ENCODE measurements at places on chromosomes 5 and 9. TPM values are rescaled to one million over a fixed set of nuclear protein-coding genes. Genes with fewer than 3 reads are reported as not detected.

PCDHGC4 gene
- total RNA-seq, result not detected

ANKRD34B gene
- total RNA-seq, result not detected

ARL14EPL gene
- total RNA-seq, result not detected

DNA sequence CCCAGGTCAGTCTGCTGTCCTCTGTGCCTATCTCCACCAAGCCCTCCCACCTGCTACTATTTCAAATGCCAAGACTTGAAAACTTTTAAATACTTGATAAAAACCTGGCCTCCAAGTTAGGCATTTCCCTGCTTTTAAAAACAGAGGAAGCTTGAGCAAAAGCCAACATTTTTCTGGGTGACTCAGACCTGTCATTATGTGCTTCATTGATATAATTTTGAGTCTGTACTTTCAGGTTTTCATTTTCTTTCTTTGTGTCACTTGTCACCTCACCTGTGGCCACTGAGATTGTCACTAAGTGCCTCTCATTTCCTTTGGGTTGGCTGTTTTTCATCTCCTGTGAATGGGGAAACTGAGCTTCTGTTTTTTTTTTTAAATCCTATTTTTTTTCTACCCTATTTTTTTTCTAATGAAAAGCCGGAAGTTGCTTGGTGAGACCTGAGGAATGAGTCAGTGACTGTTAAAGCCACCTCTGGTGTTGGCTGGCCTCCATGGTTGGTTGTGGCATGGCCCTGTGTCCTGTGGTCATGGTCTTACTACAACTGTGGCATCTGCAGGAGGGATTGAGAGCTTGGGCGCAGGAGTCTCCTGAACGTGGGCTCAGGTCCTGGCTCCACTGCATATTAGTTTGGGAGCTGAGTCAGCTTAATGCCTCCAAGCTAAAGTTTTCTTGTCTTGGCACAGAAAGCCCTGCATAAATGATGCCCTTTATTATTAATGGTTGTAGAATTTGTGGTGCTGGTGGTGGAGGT, 56.7 kb downstream of the ARHGAP26 start:
- peaks cover 25% of the 10 kb centered on the region for H3K4me1 ChIP-seq
- H3K27ac ChIP-seq, result no peak overlapping the region
- no peaks in the 10 kb centered on the region for H3K27me3 ChIP-seq
- DNase-seq, result peak; percentile 8
- H3K4me3 ChIP-seq, result no peak overlapping the region
- no peaks in the 10 kb centered on the region for H3K36me3 ChIP-seq

- H3K4me3 ChIP-seq, result no peak overlapping the region
- H3K27me3 ChIP-seq, result no peaks in the 10 kb centered on the region
- H3K36me3 ChIP-seq, result no peaks in the 10 kb centered on the region
- no peak overlapping the region for H3K27ac ChIP-seq
Observed at GRCh38 chr9:38699337-38699736, 20.6 kb downstream of the FAM240B start.

GRCh38 chr9:89177012-89177943, 1.3 kb downstream of the SHC3 start:
- peaks cover 12% of the 10 kb centered on the region for H3K4me1 ChIP-seq
- no peak overlapping the region for H3K4me3 ChIP-seq
- peaks cover 19% of the 10 kb centered on the region for H3K27me3 ChIP-seq
- no peak overlapping the region for H3K27ac ChIP-seq
- DNase-seq, result no peak

GRCh38 chr5:132641841-132642240, 16.1 kb upstream of the IL13 start:
- no peaks in the 10 kb centered on the region for H3K27me3 ChIP-seq
- DNase-seq, result no peak
- no peak overlapping the region for H3K27ac ChIP-seq
- peaks cover 28% of the 10 kb centered on the region for H3K36me3 ChIP-seq

DNA sequence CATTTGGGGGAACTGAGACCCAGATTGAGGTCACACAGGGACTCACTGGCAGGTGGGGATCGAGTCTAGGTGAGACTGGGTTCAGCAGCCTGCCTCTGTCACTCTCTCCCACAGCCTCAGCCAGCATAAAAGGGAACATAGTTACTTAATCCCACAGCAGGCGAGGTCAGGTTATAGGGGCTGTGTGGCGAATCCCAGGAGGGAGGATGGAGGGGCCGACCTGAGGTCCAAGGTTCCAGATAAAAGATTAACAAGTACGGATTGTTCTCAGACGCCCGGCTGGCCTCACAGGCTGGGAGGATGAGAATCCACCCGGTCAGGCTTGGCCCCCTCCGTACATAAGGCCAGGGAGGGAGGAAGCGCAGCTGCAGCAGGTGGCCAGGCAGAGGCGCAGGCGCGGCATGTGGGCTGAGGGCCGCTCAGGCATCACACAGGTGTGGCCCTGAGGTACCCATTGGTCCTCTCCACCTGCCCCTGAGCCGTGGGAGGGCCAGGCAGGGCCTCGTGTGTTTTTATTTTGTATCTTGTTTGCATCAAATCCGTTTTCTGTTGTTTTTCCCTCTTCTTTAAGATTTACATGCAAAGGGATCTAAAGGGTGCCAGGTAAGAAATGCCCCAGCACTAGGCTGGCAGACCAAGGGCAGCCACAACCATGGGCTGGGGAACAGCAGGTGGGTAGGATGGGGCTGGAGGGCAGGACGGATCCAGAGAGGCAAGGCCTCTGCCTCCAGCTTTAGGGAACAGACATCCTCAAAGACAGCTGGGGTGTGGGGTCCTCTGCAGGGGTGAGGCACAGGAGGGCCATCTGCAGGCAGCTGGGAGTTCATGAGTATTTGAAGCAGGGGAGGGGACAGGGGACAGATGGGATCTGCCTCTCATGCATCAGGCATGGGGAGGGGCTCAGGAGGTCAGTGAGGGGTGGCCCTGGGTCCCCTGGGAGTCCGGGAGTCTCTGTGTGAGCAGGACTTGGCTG, 3.6 kb downstream of the SUSD3 start:
- H3K27me3 ChIP-seq, result no peaks in the 10 kb centered on the region
- peak overlapping the region; percentile 72 for H3K4me3 ChIP-seq
- no peak for DNase-seq
- no peak overlapping the region for H3K27ac ChIP-seq
- peaks cover 5% of the 10 kb centered on the region for H3K36me3 ChIP-seq

DNA sequence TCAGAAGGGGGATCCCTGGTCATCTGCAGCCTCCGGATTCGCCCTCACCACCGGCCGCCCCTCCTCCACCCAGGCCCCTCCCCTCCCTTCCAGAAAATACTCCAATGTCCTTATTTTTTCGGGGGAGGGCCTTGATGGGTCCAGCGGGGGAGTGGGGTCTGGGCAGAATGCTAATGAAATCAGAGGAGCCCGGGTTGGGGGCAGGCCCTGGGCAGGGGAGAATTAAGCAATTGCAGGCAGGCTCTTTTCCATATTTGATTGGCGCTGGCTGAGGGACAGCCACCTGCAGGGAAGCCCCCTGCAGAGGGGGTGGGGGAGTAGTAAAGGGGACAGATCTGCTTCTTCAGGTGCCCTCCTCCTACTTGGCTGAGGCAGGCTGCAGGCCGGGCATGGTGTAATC, 21.3 kb downstream of the PRRX2 start:
- DNase-seq, result no peak
- no peak overlapping the region for H3K27ac ChIP-seq
- no peaks in the 10 kb centered on the region for H3K4me1 ChIP-seq
- H3K4me3 ChIP-seq, result no peak overlapping the region

DNA sequence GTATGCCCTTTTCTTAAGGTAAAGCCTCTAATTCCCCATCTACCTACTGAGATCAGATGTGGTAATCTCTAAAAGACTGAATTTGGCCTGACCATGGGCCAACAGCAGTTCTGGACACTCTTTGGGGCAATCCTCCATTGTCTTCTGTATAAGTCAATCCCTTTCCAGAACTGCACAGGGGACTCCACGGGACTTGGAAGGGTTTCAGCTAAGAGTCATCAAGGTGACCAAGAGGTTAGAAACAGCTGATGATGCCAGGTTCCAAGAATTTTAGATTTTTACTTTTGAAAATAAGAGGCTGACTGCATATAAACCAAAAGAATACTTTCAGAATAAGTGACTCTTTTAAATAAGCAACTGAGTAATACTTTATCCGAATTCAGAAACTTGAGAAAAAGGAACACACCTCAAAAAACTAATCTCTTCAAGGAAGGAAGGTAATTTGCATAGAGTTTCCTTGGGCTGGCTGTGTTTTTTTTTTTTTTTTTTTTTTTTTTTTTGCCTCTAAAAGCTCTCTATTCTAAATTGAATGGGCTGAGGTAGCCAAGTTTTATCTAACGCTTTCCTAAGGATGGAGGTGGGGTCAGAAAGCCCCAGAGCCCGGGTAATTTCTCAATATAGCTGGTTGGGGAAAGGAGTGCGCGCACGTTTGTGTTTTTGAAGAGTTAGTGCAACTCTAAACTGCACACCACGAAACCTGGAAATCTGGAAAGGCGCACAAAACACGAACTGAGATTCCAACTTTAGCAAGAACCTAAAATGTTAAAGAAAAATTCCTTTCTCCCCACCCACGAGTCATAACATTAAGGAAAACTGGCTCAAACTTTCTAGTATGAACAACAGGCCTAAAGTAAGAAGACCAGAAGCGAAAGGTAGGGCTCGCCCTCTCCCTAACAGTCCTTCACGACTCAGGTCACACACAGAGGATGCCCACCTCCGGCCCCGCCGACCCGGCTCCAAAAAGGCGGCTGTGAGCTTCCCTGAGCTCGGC, 1.3 kb downstream of the VCP start:
- H3K4me3 ChIP-seq, result peak overlapping the region; percentile 82
- no peak for DNase-seq
- peaks cover 22% of the 10 kb centered on the region for H3K36me3 ChIP-seq
- peaks cover 39% of the 10 kb centered on the region for H3K4me1 ChIP-seq

DNA sequence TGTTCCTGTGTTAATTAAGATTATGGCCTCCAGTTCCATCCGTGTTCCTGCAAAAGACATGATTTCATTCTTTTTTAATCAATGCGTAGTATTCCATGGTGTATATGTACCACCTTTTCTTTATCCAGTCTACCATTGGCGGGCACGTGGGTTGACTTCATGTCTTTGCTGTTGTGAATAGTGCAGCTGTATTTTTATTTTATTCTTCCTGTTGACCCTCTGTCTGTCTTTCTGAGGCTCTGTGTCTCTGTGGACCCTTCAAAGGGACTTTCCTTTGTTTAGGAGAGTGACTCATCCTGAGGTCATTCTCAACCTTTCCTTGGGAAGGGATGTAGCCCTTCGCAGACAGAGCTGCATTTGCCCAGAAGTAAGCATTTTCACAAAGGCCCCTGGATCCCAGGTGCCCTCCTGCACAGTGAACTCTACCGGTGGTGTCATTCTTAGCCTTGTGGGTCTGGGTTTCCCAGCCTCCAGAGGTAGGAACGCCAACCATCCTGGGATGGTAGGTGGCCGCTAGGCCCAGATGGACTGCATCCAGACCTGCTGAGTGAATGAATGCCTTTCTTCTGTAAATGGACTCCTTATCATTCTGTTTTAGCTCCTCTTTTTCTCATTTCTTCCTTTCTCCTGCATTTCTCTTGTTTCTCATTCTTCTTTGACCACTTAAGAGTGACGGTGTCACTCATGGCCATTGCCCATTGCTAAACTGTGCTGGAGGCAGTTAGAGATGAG, 22.4 kb downstream of the TRIO start:
- H3K4me1 ChIP-seq, result no peaks in the 10 kb centered on the region
- no peaks in the 10 kb centered on the region for H3K36me3 ChIP-seq
- H3K27ac ChIP-seq, result no peak overlapping the region

DNA sequence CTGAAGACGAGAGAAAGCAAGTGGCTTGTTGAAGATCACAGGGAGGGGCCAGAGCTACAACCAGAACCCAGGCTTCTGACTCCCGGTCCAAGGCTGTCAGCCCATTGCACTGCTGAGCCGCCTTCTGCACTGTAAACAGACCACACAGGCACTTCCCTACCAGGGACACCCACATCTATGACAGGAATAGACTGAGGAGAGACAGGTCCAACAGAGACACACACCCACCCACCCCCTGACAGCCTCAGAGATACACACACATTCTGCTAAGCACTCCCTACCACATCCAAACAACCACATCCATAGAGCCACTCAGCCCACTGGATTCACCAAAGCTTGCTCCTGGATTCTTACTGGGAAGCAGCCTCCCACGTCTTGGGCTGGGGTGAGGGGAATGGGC, 23.0 kb upstream of the MYORG start:
- H3K36me3 ChIP-seq, result no peaks in the 10 kb centered on the region
- no peaks in the 10 kb centered on the region for H3K4me1 ChIP-seq
- H3K27me3 ChIP-seq, result no peaks in the 10 kb centered on the region
- H3K27ac ChIP-seq, result no peak overlapping the region
- no peak overlapping the region for H3K4me3 ChIP-seq
- no peak for DNase-seq

DNA sequence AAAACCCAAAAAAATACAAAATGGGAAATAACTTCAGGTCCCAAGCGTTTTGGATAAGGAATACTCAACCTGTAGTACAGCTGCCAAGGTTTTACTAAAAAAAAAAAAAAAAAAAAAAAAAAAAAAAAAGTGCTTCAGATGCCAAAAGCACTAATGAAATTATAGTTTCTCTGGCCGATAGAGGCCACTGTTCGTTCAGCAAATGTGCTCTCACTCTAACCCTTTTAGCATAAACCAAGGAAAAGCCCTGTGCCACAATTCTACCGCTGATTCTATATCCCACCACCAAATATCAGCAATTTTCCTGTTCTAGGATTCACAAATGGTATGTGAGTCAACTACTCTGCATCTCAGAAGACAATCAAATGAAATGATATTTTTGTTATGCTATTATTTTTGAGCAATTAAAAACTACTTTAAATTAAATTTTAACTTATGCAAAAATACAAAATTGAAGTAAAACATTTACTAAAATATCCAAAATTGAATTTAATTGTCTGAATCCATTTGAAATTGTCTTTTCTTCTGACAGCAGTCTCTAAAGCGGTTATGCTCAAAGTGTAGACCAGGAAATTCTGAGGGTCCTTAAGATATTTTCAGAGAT, 79.8 kb downstream of the RICTOR start:
- H3K27me3 ChIP-seq, result no peaks in the 10 kb centered on the region
- DNase-seq, result no peak
- H3K36me3 ChIP-seq, result peaks cover 6% of the 10 kb centered on the region
- no peak overlapping the region for H3K27ac ChIP-seq
- no peak overlapping the region for H3K4me3 ChIP-seq

DNA sequence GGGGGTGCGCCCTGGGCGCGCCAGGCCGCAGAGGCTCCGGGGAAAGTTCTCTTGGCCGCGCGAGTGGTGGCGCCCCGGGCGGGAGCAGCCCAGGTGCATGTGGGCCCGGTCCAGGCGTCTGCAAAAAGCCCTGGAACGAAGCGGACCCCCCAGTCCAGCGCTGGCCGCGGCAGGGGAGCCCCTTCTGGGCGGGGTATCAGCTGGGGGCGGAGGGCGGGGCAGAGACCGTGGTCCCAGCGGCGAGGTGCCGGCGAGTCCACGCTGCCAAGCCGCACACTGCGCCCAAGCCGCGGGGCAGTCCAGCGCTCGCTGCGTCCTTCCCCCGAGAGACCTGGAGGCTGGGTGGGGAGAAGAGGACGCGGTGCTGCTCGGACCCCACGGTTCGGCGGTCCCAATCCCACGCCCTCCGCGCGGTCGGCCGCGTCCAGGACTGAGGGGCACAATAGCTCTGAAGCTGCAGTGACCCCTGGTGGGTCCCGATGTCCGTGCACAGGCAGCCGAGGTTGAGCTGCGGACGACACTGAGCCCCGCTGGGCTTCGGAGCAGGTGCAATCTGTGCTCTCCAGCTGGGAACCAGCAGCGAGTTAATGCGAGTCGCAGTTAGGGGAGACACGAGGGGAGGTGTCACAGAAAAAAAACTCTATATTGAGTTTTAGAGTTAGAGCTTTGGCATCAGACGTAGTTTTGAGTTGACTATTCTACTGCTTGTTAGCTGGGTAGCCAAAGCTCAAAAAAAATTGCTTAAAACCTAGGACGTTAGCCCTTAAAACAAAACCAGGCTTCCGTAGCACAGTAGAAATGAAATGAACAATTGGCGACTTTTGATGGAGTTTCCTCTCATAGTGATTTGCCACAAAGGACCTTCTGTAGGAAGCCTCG, 1.1 kb upstream of the EPB41L4A start:
- no peaks in the 10 kb centered on the region for H3K36me3 ChIP-seq
- H3K4me3 ChIP-seq, result no peak overlapping the region
- no peak overlapping the region for H3K27ac ChIP-seq
- H3K27me3 ChIP-seq, result peaks cover 10% of the 10 kb centered on the region
- no peak for DNase-seq

All from CD8-positive, alpha-beta memory T cell (primary cell).